Stomach (tissue), 19 donors: ENCODE measurements at places on chromosomes 1 and 21. TPM values are rescaled to one million over a fixed set of nuclear protein-coding genes. Genes with fewer than 3 reads are reported as not detected.

Gene FCGR1A
- total RNA-seq = not detected

GRCh38 chr1:33608825-33609400 lies 136.5 kb downstream of the ZSCAN20 start:
- DNase-seq = no peak

Gene KRTAP21-2
- not detected for total RNA-seq

DNA sequence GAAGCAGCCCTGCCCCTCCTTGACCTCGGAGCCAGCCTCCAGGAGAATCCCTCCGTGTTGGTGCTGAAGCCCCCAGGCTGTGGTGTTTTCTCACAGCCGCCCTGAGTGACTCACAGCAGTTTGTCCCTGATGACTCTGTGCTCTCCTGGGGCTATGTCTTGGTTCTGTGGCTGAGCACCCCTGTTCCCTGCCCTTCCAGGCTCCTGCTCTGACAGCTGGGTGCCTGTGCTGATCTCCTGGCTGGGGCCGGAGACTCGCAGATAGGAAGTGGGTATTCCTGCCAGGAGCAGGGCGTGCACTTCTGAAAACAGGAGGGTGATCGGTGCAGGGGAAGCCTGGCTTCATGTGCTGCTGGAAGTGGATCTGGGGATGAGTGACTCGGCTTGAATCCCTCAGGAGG lies 34.5 kb downstream of the POFUT2 start:
- DNase-seq = no peak

Gene CDA
- total RNA-seq = not detected

Gene RUNX3
- 5.3 TPM for total RNA-seq
